Muscle of leg (tissue), 16 donors: ENCODE measurements at places on chromosomes 12 and 14. TPM values are rescaled to one million over a fixed set of nuclear protein-coding genes. Genes with fewer than 3 reads are reported as not detected.

GRCh38 chr12:92649511-92650227 is 53.1 kb upstream of the PLEKHG7 start:
- H3K4me3 ChIP-seq: no peak overlapping the region
- H3K4me1 ChIP-seq: peaks cover 2% of the 10 kb centered on the region

DNA sequence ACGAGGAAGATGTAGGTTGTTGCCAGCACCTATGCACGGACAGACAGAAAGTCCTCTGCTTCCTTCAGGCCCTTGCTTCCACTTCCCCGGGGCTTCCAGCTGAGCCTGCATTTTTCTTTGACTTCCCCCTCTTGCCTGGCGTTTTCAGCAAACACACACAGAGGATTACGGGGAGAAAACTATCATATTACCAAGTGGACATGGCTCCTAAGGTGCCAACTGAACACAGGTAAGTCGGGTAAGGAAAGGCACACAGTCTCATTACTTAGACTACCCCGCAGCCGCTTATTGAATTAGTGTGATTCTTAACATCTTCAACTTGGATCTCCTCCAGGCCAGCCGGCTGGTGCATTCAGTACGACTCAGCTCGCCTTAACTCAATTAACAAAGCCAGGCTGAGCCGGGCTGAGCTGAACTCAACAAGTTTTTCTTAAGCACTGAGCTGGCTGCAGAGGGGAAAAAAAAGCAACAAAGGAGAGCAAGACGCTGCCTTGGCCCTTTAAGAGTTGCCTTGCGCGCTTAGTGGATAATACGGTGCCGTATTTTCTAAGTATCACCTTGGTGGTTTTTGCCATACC is 19.2 kb upstream of the MAP1LC3B2 start:
- peak overlapping the region; percentile 78 for H3K27ac ChIP-seq
- H3K36me3 ChIP-seq: no peaks in the 10 kb centered on the region
- DNase-seq: peak; percentile 95
- H3K27me3 ChIP-seq: no peaks in the 10 kb centered on the region
- no peak overlapping the region for H3K4me3 ChIP-seq

GRCh38 chr14:97930166-97930565 is 1133.0 kb downstream of the VRK1 start:
- no peaks in the 10 kb centered on the region for H3K36me3 ChIP-seq
- no peaks in the 10 kb centered on the region for H3K27me3 ChIP-seq
- H3K27ac ChIP-seq: no peak overlapping the region
- H3K4me3 ChIP-seq: no peak overlapping the region
- no peak for DNase-seq
- peaks cover 5% of the 10 kb centered on the region for H3K4me1 ChIP-seq

DNA sequence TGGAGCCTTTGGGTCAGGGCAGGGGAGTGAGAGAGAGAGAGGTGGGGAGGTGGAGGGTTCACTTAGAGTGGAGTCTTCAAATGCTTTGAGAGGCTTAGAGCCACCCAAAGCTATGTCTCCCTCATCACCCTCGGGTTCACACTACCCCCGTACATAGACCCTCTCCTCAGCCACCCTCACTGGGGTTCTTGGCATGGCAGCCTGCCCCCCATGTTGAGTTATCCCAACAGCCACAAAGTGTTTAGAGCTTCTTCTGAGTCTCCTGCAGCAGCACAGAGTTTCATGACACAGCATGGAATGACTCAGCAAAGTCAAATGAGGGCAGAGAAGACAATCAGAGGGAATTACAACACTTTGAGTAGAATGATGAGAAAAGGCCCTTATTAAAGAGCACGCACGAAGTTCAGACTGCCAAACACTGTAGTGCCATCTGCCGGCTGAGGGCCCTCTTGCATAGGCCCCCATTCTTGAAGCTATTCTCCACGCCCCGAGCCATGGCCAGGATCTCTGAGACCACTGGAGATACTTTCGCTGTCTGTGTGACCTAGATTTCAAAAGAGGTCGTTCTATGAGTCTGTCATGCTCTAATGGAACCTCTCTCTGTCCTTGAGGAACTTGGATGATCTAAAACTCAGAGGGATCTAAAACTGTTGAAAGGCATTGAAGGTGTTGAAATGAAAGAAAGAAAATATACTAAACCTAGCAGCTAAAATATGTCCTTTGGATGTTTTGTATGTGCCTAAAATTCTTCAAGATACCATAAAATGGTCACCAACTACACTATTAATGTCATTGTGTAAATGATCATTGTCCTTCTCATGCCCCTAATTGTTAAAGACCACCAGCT is 221.9 kb downstream of the PELI2 start:
- no peak overlapping the region for H3K4me3 ChIP-seq
- H3K27ac ChIP-seq: no peak overlapping the region
- no peaks in the 10 kb centered on the region for H3K27me3 ChIP-seq
- H3K36me3 ChIP-seq: no peaks in the 10 kb centered on the region
- peaks cover 11% of the 10 kb centered on the region for H3K4me1 ChIP-seq

GRCh38 chr12:99529966-99530365 is 117.6 kb upstream of the GARIN6 start:
- no peaks in the 10 kb centered on the region for H3K4me1 ChIP-seq
- no peak for DNase-seq
- H3K4me3 ChIP-seq: no peak overlapping the region
- no peaks in the 10 kb centered on the region for H3K36me3 ChIP-seq
- H3K27me3 ChIP-seq: no peaks in the 10 kb centered on the region

DNA sequence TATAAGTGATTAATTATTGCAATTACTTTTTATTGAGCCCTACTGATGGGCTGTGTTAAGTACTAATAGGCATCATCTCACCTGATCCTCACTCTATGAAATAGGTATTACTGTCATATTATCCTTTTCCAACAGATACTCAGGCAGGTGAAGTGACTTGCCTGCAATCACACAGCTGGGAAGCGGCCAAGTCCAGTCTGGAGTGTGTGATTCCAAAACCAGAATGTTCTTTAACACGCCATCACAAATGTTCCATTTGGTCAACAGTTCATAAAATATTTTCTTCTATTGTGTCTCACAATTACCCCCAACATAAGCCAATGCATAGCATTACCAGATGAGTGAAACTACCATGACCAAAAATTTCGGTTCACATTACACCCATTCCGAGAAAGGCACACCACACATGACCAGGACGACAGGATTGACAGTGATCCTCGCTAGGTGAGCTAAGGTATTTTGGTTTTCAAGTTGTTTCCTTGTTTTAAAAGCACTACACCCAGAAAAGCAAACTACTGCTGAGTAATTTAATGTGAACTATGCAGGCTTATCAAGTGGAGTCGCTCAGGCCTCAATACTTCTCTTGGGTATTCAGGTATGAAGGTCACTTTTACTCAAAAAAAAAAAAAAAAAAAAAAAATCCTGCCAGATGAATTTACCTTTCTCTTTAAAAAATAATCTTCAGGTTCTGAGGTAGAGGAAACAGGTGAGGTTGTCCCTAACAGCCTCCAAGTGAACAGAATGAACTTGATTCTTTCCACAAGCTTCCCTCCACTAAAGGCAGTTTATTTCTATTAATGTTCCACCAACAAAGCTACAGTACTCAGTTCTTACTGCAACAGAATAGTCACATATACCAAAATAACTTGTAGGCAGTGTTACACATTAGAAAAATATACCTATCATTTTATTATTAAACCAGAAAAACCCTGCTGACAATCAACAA is 2.4 kb downstream of the VPS37B start:
- no peaks in the 10 kb centered on the region for H3K36me3 ChIP-seq
- no peak for DNase-seq
- H3K27me3 ChIP-seq: peaks cover 2% of the 10 kb centered on the region
- peak overlapping the region; percentile 94 for H3K27ac ChIP-seq

DNA sequence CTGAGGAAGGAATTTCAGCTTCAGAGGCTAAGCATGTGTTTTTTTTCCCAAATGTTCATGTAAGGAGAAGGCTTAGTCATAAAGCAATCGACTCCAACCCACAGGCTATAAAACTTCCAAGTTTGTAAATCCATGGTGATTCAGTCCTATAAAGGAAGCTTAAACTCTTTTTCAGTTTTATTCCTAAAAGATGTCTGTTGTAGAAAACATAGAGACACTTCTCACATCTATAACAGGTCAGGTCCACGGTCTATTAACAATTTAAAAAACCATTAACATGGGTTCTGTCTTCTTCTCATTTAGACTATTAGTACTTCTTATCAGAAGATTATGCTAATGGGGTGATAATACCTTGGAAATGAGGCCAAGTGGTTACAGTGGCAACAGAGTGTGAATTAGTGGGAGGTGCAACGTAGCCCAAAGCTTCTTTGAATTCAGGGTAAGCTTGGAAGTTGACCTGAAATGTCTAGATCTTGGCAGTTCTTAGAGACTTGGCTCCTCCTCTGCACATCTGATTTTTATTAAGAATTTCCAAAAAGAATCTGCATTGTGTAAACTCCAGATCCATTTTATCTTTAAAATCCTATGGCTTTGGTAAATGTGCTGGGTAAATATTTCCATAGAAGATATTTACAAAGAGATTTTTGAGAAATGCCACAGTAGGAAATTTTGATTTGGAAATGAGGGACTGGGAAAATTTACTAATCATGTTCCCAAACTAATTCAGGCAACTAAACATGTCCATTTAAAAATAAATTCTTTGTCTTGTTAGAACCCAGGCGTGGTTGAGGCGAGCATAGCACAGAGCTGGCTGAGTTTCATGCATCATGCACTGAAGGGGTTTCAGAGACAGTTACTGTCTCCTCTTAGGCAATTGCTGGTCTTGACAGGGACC is 86.4 kb downstream of the EML1 start:
- DNase-seq: peak; percentile 89
- H3K36me3 ChIP-seq: peaks cover 9% of the 10 kb centered on the region
- no peaks in the 10 kb centered on the region for H3K27me3 ChIP-seq
- H3K4me3 ChIP-seq: no peak overlapping the region
- peak overlapping the region; percentile 69 for H3K27ac ChIP-seq

DNA sequence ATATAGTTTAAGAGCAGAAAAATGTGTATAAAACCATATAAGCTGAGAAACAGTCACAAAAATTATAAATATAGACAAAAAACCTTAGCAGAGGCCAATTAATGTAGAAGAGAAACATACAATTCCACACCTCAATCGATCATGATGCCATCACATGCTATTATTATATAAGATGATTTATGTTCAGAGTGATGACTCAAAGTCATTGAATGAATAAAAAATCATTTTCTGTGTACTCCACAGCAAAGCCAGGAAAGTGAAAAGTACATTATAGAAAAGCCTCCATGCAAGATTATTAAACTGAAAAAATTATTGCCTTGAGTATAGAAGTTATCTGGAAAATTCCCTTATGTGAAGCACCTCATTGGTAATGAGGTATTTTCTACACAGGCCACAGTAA is 229.2 kb upstream of the PPFIA2 start:
- no peaks in the 10 kb centered on the region for H3K4me1 ChIP-seq
- no peaks in the 10 kb centered on the region for H3K36me3 ChIP-seq
- H3K4me3 ChIP-seq: no peak overlapping the region
- no peak overlapping the region for H3K27ac ChIP-seq
- no peaks in the 10 kb centered on the region for H3K27me3 ChIP-seq
- no peak for DNase-seq

- H3K27ac ChIP-seq: no peak overlapping the region
- H3K36me3 ChIP-seq: no peaks in the 10 kb centered on the region
- H3K27me3 ChIP-seq: peaks cover 5% of the 10 kb centered on the region
- H3K4me3 ChIP-seq: no peak overlapping the region
- DNase-seq: peak; percentile 30
- no peaks in the 10 kb centered on the region for H3K4me1 ChIP-seq
Observed at GRCh38 chr14:91830777-91831176, 36.6 kb downstream of the TC2N start.

- H3K36me3 ChIP-seq: no peaks in the 10 kb centered on the region
- no peaks in the 10 kb centered on the region for H3K27me3 ChIP-seq
- DNase-seq: no peak
Observed at GRCh38 chr12:40942326-40942725, 245.8 kb upstream of the PDZRN4 start.

- peaks cover under 1% of the 10 kb centered on the region for H3K27me3 ChIP-seq
- H3K27ac ChIP-seq: no peak overlapping the region
- DNase-seq: no peak
- H3K4me3 ChIP-seq: no peak overlapping the region
- peaks cover 5% of the 10 kb centered on the region for H3K4me1 ChIP-seq
Observed at GRCh38 chr14:21509432-21510143, 1.6 kb downstream of the METTL3 start.

- peaks cover 35% of the 10 kb centered on the region for H3K27me3 ChIP-seq
- H3K4me3 ChIP-seq: no peak overlapping the region
- H3K27ac ChIP-seq: no peak overlapping the region
- H3K4me1 ChIP-seq: peaks cover 3% of the 10 kb centered on the region
Observed at GRCh38 chr14:96746101-96746500, 51.1 kb upstream of the VRK1 start.

DNA sequence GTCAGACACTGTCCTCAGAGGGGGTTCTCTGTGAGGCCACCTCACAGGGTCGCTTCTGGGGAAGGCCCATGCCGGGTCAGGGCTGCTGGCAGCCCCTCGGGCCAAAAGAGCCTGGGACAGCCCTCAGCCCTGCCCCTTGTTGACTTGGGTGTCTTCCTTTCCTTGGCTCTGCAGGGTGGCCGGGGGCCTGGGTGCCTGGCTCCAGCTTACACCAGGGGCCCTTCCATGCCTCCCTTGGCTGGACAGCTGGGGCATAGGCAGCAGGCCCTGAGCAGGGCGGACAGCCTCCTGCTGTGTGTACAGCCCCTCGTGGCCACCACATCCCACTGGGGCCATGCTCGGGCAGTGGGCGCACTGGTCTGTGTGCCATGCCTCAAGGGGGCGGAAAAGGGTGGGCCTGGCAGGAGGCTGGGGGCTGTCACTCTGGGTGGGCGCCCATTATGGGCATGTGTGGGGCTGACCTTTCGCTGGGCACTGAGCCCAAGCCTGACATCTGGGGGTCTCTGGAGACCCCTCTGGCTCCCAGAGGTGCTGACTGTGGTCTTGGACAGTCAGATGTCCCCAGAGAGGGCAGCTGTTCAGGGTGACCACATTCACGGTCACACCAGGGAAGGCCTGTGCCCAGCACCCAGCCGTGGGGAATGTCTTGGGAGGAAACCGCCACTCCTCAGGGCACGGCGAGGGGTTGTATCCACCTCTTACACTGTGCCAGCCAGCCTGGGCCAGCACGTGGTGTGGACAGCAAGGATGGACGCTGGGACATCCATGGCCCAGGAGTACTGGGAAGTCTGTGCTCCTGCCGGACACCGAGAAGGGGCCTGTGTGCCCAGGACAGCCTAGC is 313.3 kb downstream of the TMEM121 start:
- H3K4me1 ChIP-seq: no peaks in the 10 kb centered on the region
- no peaks in the 10 kb centered on the region for H3K27me3 ChIP-seq
- no peak overlapping the region for H3K4me3 ChIP-seq
- H3K36me3 ChIP-seq: no peaks in the 10 kb centered on the region
- H3K27ac ChIP-seq: no peak overlapping the region

DNA sequence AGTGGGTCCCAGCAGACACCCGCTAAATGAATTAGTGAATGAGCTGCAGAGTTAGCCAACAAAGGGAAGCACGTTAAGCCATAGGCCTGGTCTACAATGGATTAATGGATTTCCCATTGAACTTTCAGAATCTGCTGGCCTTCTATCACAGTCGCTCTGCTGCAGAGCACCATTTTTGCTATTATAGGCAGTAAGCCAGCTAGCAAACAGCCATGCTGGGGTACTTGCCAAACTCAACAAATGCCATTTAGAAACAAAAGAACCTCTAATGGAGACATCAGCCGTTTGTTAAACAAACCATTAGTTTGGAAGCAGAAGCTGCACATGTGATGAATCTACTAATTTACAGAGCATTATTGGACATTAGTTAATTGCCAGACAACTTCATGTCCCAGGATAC is 181.1 kb upstream of the STXBP6 start:
- DNase-seq: peak; percentile 33
- no peaks in the 10 kb centered on the region for H3K27me3 ChIP-seq
- H3K4me1 ChIP-seq: no peaks in the 10 kb centered on the region
- H3K36me3 ChIP-seq: no peaks in the 10 kb centered on the region

Gene NPFF
- polyA plus RNA-seq: 0.88 TPM

Gene PRH2
- polyA plus RNA-seq: 0.49 TPM

Gene CMTM5
- polyA plus RNA-seq: 3.0 TPM

Gene CELA1
- not detected for polyA plus RNA-seq
